ENCODE measurements at places on chromosomes 2 and 18. TPM values are rescaled to one million over a fixed set of nuclear protein-coding genes. Genes with fewer than 3 reads are reported as not detected.

Gene MREG
- 8.9 TPM for total RNA-seq

Gene SLC9A2
- total RNA-seq: 1.2 TPM

DNA sequence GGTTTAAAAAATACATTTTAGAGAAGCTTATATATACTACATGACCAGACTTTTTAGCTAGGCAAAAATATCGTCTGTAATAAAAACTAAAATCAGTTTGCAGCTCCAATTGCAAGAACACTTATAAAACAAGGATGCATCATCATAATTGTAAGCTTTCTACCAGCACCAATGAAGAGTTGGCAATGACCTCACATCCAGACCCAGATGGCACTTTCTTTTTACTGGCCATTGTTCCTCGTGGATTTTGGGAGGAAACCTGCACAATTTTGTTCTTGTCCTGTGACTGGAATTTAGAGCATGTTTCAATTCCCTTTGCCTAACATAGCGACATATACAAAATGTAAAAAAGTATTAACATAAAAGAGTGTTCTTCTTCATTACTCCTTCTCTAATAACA lies 174.3 kb downstream of the ZNF521 start:
- no peak for DNase-seq

DNA sequence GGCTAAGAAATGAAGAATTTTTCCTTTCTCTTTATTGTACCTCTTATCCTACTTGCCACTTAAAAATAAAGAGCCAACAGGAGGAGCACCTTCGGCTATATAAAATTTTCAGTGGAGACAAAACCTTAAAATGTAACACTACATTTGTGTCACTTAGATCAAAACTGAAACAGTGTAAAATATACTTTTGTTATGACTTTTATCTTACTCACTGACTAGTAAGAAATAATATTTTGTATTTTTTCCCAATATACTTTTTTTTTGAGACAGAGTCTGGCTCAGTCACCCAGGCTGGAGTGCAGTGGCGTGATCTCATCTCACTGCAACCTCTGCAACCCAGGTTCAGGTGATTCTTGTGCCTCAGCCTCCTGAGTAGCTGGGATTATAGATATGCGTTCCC lies 28.3 kb downstream of the KCNJ13 start:
- no peak for DNase-seq

DNA sequence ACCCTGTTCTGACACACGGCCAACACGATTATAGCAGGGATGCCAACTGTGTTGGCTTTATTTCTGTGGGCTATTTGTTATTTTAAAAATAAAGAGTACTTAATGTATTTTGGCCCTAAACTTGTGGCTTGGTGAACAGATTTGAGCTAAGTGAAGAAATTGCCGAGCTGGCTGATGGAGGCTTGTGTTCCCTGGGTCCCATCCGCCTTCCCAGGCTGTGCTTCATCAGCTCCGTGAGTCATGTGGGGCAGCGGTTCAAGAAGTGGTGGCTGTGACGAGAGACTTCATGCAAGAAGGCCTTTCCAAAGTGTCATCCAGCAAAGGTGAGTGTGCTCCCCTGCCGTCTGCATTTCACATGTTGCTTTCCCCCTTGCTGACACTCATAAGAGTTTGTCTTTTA lies 73.6 kb upstream of the NCK2 start:
- no peak for DNase-seq

Gene OTX1
- 0.41 TPM for total RNA-seq

Gene GALNT3
- not detected for total RNA-seq

Gene CDKL4
- 0.10 TPM for total RNA-seq

DNA sequence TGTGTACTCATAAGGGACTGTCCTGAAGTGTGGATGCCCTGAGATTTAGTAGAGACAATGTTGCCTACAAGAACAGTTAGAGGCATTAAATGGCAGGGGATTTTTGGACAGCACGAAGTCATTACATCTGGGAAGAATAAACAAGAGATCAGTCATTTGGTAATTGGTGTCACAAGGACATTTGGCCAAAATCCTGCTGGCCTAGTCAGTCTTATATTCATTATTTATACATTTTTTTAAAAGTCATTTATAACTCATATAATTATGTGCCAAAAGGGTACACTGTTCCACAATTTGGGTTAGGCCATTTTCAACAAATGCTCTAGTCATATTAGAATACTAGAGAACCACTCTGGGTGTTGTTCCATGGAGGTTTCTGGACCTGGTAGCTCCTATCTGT lies 104.7 kb downstream of the LRATD1 start:
- no peak for DNase-seq

DNA sequence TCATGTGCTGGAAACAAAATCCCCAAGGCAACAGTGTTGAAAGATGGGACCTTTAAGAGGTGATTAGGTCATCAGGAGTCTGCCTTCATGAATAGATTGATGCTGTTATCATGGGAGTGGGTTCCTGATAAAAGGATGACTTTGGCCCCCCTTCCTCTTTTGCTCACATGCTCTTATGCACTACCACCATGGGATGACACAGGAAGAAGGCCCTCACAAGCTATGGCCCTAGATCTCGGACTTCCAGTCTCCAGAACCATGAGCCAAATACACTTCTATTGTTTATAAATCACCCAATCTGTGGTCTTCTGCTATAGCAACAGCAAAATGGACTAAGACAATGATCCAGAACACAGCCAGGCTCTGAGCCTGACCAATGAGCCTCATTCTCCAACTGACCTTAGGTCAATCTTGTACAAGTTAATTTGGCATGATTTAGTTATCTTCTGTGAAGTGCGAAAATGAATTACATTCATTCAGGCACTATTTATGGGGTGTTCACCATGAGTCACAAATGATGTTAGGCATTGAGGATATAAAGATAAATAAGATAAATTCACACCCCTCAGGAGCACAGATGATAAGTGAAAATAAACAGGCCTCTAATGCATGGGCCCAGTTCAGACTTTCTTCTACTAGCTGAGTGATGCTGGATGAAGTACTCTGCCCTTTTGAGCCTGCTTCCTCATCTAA lies 37.7 kb upstream of the NT5C1B start:
- peak; percentile 71 for DNase-seq

Gene MRPL53
- 30.2 TPM for total RNA-seq

DNA sequence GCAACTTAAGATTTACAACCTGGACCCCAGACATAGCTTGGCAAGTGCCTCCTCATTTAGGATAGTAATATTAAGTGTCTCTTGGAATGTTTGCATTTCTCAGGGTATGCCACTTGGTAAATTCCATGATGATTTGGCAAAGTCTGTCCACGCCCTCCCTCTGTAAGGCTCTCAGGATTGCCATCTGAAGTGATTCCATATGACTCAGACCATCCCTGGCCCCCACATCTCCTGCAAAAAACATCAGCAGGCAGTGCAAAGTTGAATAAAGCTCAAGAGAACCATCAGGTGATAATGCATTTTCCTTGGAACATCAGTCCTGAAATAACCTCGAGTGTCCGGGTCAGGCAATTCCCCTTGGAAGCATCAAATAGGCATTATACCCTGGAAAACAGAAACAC lies 27.1 kb upstream of the PIEZO2 start:
- peak; percentile 92 for DNase-seq

Gene CAPN13
- not detected for total RNA-seq

Gene UGT1A8
- total RNA-seq: not detected

- DNase-seq: peak; percentile 73
Measured at GRCh38 chr2:120312860-120313694, 32.9 kb upstream of the INHBB start.

Gene GAREM2
- total RNA-seq: 3.8 TPM

- no peak for DNase-seq
Measured at GRCh38 chr2:190670182-190670946, 21.5 kb downstream of the NAB1 start.

Gene SPHKAP
- not detected for total RNA-seq

DNA sequence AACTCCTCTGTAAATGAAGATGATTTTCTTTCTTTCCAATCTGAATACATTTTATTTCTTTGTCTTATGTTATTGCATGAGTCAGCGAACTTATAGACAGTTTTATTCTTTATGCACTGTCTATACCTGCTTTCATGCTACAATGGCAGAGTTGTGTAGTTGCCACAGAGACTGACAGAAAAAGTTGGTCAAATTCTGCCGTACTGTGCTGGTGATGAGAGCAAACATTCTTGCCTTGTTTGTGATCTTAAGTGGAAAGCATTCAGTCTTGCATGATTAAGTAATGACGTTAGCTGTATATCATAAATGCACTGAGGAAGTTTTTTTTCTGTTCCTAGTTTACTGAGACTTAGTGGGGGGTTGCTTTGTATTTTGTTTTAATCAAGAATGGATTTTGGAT lies 32.9 kb downstream of the ZC3H15 start:
- DNase-seq: no peak

DNA sequence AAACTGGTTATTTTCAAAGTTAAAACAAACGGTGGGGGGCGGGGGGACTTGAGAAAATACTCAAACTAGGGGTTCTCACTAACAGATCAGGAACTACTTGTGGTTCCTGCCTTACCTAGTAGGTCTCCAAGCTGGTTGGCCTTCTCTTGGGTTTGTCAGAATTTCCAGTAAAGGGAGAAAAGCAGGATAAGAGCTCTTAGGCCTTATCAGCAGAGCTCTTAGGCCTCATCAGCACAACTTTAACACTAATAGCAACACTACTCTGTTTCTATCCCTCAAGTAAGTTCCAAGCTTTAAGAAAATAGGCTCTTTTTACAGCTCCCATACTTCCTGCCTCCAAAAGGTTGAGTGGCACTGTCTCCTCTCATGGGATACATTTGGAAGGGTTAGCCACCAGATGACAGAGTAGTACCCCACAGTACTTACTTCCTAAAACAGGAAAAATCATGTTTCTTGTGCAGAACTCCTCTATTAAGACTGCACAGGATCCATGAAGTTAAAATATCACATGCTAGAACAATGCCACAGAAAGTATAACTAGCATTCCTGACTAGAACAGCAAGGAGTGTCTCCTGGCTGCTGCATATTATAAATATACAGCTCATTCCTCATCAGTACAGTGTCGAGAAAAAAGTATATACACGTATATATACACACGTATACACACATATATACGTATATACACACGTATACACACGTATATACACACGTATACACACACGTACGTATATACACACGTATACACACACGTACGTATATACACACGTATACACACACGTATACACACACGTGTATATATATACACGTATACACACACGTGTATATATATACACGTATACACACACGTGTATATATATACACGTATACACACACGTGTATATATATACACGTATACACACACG lies 6.1 kb downstream of the FBXO11 start:
- DNase-seq: no peak

Gene AQP12A
- total RNA-seq: not detected

GRCh38 chr18:40437517-40437916 lies 1517.5 kb upstream of the PIK3C3 start:
- no peak for DNase-seq

DNA sequence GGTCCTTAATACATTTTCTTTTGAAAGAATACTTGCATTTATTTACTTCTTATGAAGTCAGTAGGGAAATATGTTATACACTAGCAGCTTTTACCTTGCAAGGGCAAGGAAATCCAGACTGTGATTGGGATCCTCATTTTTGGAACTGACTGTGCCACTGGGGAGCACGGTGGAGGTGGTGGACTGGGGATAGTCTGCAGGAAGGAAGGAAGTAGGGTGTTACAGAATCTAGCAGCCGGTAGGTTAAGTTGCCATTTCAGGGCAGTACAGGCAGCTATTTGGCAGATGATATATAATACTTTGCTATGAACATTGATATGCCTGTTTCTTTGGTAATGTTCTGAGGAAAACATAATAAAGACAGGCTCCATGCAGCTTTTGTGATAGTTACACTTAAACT lies 238.3 kb downstream of the PHLPP1 start:
- DNase-seq: no peak

- no peak for DNase-seq
Measured at GRCh38 chr2:167980439-167980838, 267.0 kb downstream of the STK39 start.

- no peak for DNase-seq
Measured at GRCh38 chr18:27483276-27483675, 298.2 kb upstream of the CHST9 start.

Gene MYCN
- not detected for total RNA-seq

DNA sequence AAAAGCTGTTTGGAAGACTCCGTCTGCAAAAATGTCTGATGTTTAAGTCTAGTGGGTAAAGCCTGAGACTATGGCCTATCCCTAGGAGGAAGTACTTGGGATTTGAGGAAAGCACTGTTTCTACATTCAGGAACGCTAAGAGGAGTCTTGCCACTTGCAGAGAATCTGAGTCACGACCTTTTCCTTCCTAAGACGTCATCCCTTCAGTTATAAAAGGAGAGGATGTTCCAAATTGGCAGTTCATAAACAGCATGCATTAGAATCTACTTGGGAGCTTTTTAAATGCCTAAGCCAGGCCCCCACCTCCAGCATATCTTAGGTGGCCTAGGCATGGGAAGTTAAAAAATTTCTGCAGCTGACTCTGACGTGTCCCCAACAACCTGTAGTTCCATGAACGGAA lies 125.9 kb downstream of the TTC32 start:
- no peak for DNase-seq

GRCh38 chr2:12303181-12304030 lies 413.3 kb upstream of the TRIB2 start:
- DNase-seq: peak; percentile 94

GRCh38 chr18:64233851-64234250 lies 85.0 kb upstream of the LINC00305 start:
- DNase-seq: no peak

DNA sequence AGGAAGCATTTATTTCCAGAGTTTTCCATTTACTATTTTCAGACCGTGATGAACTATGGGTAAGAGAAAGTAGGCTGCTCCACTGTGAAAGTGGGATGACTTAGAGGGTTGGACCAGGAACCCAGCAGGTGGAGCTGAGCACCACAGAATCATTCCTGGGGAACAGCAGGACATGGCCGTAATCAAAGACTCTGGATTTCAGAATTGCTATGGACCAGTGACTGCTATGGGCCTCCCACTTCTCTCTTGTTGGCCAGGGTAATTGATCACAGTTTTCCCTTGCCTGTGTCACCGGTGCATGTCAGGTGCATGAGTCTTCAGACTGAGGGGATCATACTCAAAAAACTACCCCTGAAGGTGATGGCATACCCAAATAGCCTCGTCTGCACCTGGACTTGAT lies 90.6 kb upstream of the GPC1 start:
- DNase-seq: no peak

Gene SCRN3
- 36.2 TPM for total RNA-seq

GRCh38 chr2:143553261-143553660 lies 424.0 kb downstream of the ARHGAP15 start:
- DNase-seq: no peak

DNA sequence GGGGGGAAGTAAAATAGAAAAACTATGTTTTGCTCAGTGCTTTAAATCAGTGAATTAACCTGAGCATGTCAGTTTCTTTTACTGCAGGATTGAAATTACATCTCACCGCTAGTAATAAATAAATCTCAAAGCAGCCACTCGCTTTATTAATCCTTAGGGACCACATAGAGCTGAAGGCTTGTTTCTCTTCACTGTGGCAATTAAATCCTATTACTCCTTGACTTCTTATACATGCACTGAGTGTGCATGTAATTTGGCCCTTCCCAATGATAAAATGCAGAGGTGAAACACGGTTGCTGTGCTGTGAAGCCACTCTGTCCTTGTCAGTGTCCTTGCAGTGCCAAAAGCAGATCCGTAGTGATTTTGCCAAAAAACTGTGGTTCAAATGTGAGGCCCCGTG lies 77.1 kb upstream of the RBM44 start:
- DNase-seq: no peak

Gene AQP4
- total RNA-seq: not detected

- peak; percentile 100 for DNase-seq
Measured at GRCh38 chr2:26785431-26786206, at the start of gene CENPA. CENPA (plus strand) TSS chr2:26786056; CDS start chr2:26786197, 141 bp downstream.
